Astrocyte of the cerebellum (primary cell): ENCODE measurements at places on chromosomes 7 and 10.

DNA sequence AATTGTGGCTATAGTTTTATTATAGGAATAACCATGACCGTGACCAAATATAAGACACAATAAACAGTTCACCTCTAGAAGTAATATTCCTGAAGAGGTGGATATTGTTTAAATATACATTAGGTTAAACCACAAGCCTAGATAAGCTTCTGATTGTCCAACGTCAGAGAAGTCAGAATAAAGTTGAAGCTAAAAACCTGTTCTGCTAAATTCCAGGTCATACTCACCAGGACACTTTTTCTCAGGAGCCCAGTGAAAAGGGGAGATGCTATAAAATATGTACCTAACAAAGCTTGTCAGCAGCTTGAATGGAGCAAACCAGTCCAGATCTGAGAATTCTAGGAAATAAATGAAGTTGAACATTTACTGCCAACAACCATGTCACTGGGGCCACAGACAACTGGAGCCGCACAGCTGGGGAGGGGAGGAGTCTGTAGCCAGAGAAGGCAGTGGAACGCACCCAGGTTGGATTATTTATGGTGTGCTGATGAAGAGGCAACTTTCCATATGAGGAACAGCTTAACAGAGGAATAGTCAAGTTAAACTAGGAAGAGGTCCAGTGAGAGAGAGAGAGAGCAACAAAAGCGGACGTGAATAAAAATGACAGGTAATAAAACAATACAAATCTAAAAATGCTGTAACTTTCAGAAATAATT, 191.1 kb downstream of the ZNF438 start:
- no peak for DNase-seq

GRCh38 chr10:48493083-48493871, 111.6 kb downstream of the ARHGAP22 start:
- DNase-seq, result no peak

DNA sequence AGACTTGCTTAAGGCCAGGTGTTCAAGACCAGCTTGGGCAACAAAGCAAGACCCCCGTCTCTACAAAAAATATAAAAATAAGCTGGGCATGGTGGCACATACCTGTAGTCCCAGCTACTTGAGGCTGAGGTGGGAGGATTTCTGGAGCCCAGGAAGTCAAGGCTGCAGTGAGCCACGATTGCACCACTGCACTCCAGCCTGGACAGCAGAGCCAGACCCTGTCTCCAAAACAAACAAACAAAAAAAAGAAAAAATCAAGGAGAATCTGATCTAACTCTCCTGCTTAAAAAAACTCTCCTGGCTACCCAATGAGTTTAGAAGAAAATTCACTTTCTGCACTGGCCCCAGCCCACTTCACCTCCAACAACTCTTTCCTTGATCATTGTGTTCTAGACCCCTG, 1.9 kb upstream of the KPNA7 start:
- no peak for DNase-seq

- no peak for DNase-seq
Observed at GRCh38 chr7:99752356-99752755, 17.4 kb upstream of the CYP3A7 start.

- DNase-seq, result no peak
Observed at GRCh38 chr7:43621729-43622448, 39.0 kb downstream of the STK17A start.

DNA sequence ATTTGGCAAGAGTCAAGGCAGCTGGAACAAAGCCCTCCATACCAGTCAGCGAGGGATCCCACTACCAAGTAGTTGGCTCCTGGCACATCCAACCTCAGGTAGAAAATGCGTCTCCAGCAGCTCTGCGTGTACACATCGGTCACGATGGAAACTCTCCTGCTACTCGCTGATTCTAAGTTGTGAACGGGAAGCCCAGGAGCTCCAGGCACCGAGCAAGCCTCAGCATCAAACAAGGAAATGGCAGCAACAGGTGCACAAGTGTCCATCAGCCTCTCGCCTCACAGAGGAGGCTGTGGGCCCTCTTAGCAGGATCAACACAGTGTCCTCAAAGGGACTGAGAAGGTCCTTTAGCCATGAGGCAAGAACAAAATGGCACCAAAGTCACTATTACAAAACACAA, 127.0 kb downstream of the TCERG1L start:
- no peak for DNase-seq

DNA sequence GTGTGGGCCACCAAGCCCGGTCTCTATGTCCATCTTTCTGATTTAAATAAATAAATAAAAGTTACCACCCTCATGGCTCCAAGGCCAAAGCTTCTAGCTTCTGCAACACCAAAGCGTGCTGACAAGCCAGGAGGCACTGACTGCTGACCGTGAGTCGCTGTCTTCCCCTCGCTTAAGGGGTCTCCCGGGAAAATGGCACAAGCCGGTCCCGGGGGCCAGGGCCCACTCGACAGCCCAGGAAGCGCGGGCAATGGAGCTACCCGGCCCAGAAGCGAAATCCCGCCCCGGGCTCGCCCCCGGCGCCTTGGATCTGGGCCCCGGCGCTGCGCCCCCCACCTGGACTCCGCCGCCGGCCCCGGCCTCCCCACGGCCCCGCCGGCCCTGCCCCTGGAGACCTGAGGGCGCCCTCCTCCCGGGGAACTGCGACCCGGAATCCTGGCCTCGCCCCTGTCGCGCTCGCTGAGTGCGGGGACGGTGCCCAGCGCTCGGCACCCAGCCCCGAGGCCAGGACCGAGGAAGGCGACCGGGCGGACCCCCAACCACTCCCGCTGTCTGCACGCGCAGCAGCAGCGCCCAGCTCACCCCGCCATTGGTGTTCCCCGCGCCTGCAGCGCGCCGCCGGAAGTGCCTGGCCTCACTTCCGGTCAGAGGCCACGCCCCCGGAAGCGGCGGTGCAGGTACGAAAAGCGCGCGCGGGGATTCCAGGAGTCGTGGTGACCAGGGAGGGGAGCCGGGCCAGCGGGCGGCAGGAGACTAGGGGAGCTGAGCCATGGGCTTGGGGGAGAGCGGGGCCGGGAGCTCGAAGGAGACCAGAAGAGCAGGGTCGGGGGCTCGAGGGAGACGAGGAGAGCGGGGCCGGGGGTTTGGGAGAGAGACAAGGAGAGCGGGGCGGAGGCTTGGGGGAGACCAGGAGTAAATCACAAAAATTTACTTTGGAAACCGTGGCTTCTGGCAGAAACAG, at the start of the genes MRM2 and NUDT1:
TSS of gene MRM2 (minus strand) at position 626 of the 961 bp plus-strand sequence. CDS start at position 590, 36 bp downstream.
TSS of gene NUDT1 (plus strand) at position 647 of the 961 bp plus-strand sequence. CDS start 2,349 bp downstream, outside the sequence.
- no peak for DNase-seq

- no peak for DNase-seq
Observed at GRCh38 chr7:50473531-50473930, 23.4 kb upstream of the FIGNL1 start.

- no peak for DNase-seq
Observed at GRCh38 chr10:94219829-94220228, 142.9 kb downstream of the NOC3L start.

DNA sequence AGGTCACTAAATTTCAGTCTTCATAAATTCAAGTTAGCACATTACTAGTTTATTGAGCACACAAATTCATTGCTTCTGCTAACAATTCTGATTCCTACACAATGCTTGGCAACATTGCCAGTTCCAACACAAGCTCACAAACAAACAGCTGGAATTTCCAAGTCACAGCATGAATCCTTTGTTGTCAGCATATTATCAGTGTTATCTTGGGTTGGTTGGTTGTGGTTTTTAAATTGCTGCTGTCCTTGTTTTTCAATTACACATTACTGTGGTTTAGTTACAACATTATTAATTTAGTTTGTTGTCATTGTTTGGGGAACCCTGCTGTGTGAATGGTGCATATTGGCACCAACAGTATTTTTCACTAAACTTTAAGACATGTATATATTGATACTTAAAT, 86.0 kb upstream of the ARID5B start:
- DNase-seq, result no peak

DNA sequence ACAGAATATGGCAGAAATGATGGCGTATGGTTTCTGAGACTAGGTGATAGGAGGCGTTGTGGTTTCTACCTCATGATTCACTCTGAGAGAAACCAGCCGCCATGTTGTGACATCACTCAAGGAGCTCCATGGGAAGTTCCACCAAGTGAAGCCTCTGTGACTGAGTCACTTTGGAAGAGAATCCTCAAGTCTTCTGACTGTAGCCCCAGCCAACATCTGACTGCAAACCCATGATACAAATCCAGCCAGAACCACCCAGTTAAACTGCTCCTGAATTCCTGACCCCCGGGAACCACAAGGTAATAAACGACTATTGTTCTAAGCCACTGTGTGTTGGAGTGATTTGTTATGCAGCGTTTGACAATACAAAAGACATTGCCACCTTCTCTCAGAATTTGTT, 91.1 kb upstream of the CARD11 start:
- DNase-seq, result no peak

GRCh38 chr10:7622969-7623368, 43.8 kb downstream of the ITIH5 start:
- no peak for DNase-seq

DNA sequence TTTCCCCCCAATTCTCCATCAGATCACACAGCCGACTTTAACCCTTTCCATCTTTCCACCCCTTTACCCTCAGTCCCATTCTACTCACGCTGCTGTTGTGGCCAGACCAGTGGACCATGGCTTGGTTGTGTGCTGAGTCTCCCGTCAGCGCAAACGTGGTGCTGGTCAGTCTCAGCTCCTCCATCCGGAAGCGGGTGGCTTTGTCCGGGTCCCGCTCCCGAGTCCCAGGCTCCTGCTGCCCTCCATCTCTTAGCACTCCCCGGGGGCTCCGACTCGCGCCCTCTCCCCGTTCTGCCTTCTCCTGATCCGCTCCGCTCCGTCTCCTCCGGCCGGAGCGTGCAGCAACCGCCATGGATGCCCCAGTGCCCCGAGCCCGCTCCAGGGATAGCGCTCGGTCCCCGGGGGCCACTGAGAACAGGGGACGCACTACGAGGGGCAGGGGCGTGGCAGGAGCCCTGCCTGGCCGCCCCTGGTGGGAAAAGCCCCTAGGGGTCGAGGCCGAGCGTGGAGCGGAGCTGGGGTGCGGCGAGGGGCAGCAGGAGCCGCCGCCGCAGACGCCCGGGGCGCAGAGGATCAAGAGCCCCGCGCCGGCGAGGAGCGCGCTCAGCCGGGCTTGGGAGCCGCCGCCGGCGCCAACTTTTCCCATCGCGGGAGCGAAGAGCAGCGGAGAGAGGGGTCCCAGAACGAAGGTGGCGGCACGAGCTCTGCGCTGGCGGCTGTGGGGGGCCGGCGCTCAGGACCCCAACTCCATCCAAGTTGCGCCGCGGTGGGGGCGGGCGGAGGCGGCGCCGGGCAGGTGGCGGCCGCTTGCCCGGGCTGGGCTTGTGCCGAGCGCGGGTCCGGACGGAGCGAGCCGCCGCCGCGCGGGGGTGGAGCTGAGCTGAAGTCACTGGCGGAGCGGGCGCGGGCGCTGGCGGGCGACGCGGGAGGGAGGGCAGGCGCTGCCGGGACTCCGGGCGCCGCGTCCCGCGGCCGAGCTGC, at the start of gene SORCS1:
TSS of gene SORCS1 (minus strand) at position 826 of the 981 bp plus-strand sequence.
- no peak for DNase-seq

DNA sequence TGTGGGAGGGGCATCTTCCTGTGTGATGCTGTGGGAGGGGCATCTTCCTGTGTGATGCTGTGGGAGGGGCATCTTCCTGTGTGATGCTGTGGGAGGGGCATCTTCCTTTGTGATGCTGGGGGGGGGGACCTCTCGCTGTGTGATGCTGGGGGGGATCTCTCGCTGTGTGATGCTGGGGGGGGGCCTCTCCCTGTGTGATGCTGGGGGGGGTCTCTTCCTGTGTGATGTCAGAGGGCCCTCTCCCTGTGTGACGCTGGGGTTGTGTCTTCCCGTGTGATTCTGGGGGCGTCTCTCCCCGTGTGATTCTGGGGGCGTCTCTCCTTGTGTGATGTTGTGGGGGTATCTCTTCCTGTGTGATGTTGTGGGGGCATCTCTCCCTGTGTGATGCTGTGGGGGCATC, 27.9 kb upstream of the DPYSL4 start:
- no peak for DNase-seq

DNA sequence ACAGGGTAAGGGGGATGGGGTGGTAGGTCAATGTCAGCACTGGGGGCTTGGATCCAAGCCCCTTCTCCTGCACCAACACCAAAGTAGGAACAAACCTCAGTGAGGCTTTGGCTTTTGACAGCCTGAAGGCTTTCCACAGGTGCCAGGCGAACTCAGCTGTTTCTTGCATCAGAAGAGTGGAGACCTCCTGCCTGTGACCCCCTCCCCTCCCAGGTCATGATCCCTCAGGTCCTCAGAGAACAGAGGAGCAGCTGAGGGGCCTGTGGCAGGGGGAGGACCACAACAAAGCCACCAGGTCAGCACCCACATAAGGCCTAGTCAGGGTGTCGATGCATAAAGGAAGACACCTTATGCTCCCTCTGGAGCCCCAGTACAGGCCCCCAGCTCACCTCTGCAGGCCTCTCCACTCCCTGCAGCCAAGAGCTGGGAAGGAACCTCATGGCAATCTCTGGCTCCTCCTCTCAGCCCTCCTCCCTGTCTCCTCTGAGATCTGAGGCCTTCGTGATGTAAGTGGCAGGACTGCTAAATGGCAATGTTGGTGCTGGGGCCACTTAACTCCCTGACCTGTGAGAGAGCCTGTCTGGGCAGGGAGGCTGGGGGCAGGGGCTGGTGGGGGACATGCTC, 19.1 kb upstream of the PRRT4 start:
- DNase-seq, result no peak

GRCh38 chr10:111705021-111705420, 478.5 kb downstream of the GPAM start:
- no peak for DNase-seq

DNA sequence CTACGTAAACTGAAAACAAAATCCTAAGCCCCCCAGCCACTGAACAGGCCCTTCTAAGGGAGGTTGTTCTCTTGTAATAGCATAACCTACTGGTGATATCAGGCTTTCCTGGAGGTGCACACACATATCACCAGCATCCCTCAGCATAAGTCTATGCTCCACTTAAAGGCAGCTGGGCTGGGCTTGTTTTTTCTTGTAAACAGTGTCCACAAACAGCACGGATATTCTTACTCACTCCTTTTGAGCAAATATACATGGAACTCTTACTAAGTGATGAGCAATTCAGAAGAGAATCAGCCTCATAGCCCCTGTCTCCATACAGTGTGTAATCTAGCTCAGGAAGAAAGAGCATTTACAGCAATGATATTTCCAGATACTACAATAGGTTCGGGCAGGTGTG, 2.4 kb downstream of the LRIT1 start:
- no peak for DNase-seq

GRCh38 chr7:907158-907980, 31.0 kb downstream of the GET4 start:
- no peak for DNase-seq

- DNase-seq, result no peak
Observed at GRCh38 chr10:15242261-15242840, 73.9 kb upstream of the NMT2 start.
